NCI-H2081 (cell line): ENCODE measurements at places on chromosomes 11 and 22.

DNA sequence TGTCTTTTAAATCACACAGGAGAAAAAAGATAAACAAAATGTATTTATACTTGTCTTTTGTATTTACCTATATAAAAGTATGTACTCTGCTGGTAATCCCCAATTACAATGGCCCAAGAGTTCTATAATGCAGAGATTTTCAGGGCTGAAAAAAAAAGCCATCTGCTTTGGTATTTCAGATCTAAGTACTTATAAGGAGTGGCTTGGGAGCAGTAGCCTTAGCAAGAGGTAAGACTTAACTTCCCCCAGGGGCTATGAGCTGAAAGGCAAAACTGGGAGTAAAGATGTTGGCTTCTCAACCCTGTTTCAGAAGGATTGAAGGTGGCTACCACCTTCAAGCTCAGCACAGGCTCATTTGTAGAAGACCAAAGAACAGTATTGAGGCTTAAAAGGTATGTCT lies 35.3 kb upstream of the EP300 start:
- no peak for DNase-seq

DNA sequence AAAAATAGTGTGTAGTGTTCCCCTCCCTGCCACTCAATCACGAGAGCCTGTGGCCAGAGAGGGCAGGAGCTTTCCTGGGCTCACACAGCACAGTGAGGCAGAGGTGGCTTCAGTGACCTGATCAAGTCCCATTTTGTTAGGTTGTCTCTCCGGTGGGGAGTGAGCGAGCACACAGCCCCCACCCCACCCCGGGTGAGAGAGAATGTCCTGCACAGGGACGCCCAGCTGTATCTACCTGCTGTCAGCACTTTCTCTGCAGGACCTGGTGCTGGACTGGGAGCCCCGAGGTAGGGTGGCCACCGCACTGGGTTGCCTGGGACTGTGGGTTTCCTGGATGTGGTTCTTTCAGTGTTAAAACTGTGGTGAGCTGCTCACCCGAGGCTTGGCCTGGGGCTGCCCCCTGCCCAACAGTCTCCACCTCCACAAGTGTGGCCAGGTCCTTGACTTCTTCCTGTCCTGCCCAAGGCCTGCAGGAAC lies 6.1 kb downstream of the CAPN5 start:
- no peak for DNase-seq

- DNase-seq: no peak
Observed at GRCh38 chr22:33326540-33327295, 268.5 kb upstream of the SYN3 start.

DNA sequence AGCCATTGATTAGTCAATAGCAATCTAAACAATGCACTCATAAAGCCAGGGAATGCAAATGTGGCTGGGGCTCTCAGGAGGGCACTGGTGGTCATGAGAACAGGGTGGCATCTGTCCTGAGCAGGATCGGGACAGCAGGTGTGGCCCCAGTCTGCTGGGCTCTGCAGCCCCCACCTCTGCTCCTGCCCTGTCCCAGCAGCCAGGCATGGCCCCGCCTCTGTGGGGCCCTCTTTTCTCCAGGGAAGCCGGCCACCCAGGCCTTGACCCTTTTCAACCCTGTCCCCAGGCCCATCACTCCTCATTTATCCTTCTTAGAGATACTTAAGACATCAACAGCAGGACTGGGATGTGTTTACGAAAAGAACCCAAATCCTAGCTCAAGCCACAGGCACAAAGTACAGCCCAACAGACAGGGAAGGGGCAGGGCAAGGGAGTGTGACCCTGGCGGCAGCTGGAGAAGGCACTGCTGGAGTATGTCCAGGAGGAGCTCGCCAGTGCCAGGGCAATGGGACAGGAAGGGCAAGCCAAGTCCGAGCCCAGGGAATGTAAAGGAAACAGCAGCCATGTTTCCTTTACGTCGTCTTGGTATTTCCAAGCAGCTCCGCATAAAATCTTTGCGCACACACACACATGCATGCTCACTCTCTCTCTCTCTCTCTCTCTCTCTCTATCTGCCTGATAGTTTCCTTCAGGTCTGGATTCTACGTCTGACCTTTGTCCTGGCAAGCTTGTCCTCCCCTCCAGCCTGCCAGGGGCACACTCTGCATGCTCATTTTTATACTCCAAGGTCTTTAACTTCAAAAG lies 59.9 kb downstream of the DGCR2 start:
- no peak for DNase-seq

GRCh38 chr11:102070766-102071165 lies 23.5 kb downstream of the CFAP300 start:
- no peak for DNase-seq

GRCh38 chr11:57464539-57465181 lies 4.3 kb downstream of the RTN4RL2 start:
- no peak for DNase-seq

GRCh38 chr22:45318168-45318557 lies 8.4 kb downstream of the FAM118A start:
- peak; percentile 65 for DNase-seq

GRCh38 chr11:130555251-130555841 lies 106.9 kb downstream of the ADAMTS15 start:
- no peak for DNase-seq
